ENCODE measurements at places on chromosomes 1 and 21. TPM values are rescaled to one million over a fixed set of nuclear protein-coding genes. Genes with fewer than 3 reads are reported as not detected.

DNA sequence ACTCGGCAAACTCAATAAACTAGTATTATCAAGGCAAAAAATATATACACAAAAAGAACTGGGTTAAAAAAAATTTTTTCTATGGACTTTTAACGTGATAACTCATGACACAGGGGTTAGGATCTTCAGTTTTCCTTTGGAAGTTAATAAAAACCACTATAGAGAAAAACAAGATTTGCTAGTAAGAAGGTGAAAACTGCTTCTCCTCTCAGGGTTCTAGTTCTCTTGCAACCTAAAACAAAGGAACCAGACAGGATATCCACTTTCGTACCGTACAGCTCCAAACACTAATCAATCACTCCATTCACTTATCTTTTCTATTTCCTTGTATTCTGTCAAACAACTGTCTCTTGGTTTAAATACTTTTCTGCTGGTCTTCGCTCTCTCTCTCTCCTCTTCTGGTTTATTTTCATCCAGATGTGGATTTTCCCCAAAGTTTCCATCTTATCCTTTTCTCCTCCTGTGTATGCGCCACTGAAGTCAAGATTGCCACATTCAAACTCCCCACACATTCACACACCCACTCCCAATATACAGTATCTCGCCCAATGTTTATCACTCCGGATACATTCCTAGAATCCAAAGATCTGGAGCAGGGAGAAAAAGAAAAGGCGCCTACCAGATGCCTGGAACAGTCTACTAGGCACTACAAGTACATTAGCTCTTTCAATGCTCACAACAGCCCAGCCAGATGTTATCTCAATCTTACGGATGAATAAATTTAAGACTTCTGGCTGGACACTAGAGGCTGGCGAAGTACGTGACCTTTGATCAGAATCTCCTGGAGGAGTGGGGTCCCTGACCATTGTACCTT is 775 bp upstream of the PRPF38B start:
- no peak for DNase-seq

DNA sequence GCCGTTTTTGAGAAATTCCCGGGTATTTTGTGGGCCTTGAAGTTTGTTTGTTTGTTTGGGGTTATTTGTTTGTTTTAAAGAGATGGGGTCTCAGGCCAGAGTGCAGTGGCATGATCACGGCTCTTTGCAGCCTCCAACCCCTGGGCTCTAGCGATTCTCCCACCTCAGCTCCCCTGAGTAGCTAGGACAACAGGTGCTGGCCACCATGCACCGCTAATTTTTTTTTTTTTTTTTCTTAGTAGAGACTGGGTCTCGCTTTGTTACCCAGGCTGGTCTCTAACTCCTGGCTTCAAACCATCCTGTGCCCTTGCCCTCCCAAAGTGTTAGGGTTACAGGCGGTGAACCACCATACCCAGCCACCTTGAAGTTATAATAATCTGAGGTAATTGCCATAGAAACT is 2.0 kb downstream of the CHTOP start:
- no peak for DNase-seq

DNA sequence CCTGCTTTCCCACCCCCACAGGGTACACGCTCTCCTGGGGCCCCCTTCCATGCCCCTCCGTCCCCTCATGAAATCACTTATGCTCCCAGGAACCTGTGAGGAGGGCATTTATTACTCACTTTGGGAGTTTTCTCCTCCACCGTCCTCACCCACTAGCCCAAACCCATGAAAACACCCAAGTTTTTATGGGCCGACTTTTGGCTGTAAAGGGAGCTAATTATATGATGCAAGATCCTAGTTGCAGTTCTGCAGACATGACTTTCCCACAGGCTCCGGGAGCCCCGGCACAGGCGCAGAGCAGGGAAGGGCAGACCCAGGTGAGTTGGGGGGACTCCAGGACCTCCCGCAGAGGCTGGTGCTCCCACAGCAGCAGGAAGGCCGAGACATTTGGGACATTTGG is 29.7 kb downstream of the EPHA2 start:
- no peak for DNase-seq

The PRKCZ gene
- 0.71 TPM for total RNA-seq
